ENCODE measurements at places on chromosomes 11 and 22. TPM values are rescaled to one million over a fixed set of nuclear protein-coding genes. Genes with fewer than 3 reads are reported as not detected.

- no peaks in the 10 kb centered on the region for H3K27me3 ChIP-seq
- H3K36me3 ChIP-seq, result no peaks in the 10 kb centered on the region
- peaks cover 9% of the 10 kb centered on the region for H3K4me1 ChIP-seq
- H3K4me3 ChIP-seq, result peak overlapping the region; percentile 86
- peak; percentile 63 for DNase-seq
Measured at GRCh38 chr11:1262172-1263006, 39.5 kb downstream of the MUC5B start.

DNA sequence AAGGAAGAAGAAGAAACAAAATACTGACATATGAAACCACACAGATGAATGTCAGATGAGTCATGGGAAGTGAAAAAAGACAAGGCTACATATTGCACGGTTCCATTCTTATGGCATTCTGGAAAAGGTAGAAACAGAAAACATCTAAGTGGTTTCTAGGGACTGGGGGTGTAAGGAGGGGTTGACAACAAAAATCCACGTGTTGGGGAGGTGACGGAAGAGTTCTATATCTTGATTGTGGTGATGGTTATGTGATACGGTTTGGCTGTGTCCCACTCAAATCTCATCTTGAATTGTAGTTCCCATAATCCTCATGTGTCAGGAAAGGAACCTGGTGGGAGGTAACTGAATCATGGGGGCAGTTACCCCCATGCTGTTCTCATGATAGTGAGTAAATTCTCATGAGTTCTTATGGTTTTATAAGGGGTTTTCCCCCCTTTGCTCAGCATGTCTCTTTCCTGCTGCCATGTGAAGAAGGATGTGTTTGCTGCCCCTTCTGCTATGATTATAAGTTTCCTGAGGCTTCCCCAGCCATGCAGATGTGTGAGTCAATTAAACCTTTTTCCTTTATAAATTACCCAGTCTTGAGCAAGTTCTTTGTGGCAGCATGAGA, 6.4 kb upstream of the ARFGAP3 start:
- H3K27me3 ChIP-seq, result no peaks in the 10 kb centered on the region
- peaks cover 2% of the 10 kb centered on the region for H3K36me3 ChIP-seq
- no peak overlapping the region for H3K27ac ChIP-seq
- H3K4me1 ChIP-seq, result peaks cover 26% of the 10 kb centered on the region
- H3K4me3 ChIP-seq, result no peak overlapping the region

DNA sequence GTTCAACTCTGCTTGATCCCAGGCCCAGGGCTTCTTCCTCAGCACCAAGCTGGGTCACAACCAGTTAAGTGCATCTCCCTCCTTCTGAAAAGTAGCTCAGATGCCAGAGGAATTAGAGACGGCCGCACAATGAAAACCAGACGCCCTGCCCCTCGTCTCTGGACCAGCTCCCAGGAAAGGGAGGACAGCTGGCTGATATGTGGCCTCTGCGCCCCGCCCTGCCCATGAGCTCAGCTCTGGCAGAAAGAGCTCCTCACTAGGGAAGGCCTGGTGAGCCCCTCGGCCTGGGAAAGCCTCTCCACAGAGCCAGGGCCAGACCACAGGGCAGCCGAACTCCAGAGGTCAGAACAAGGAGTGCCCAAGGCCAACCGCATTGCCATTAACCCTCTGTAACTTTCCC, 18.1 kb upstream of the SCGB1A1 start:
- DNase-seq, result peak; percentile 51
- no peaks in the 10 kb centered on the region for H3K36me3 ChIP-seq
- no peaks in the 10 kb centered on the region for H3K27me3 ChIP-seq
- H3K27ac ChIP-seq, result peak overlapping the region; percentile 80

DNA sequence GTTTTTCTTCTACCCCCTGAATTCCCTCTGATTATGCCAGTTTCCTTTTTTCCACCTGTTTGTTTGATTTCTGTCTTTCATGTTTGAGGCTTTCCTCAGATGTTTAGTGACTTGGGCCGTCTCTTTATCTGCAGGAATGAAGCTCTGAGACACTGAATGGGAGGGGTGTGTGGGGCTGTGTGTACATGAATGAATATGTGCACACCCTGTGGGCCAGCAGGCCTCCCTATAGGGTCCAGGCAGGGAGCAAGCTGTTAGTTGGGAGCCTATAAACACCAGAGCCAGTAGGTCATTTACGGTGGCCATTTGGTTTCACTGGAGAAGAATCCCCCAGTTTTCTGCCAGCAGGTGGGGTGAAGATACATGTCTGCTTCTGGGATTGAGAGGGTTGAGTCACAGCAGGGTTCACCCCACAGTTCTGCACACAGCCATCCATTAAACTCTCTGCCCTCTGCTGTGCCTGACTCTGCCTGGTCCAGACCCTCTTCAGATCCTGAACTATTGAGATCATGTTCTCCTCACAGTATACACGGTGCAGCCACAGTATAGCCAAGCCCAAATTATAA, 34.8 kb downstream of the BARX2 start:
- H3K4me3 ChIP-seq, result no peak overlapping the region
- H3K4me1 ChIP-seq, result no peaks in the 10 kb centered on the region
- DNase-seq, result no peak
- no peaks in the 10 kb centered on the region for H3K36me3 ChIP-seq
- H3K27ac ChIP-seq, result no peak overlapping the region

- no peaks in the 10 kb centered on the region for H3K4me1 ChIP-seq
- H3K27me3 ChIP-seq, result no peaks in the 10 kb centered on the region
- DNase-seq, result no peak
- H3K4me3 ChIP-seq, result no peak overlapping the region
- H3K36me3 ChIP-seq, result no peaks in the 10 kb centered on the region
Measured at GRCh38 chr22:44685384-44686056, 16.5 kb upstream of the PRR5 start.

GRCh38 chr22:37014835-37015586, 4.2 kb downstream of the TST start:
- no peak for DNase-seq
- H3K4me3 ChIP-seq, result no peak overlapping the region
- H3K4me1 ChIP-seq, result peaks cover 16% of the 10 kb centered on the region
- no peak overlapping the region for H3K27ac ChIP-seq

DNA sequence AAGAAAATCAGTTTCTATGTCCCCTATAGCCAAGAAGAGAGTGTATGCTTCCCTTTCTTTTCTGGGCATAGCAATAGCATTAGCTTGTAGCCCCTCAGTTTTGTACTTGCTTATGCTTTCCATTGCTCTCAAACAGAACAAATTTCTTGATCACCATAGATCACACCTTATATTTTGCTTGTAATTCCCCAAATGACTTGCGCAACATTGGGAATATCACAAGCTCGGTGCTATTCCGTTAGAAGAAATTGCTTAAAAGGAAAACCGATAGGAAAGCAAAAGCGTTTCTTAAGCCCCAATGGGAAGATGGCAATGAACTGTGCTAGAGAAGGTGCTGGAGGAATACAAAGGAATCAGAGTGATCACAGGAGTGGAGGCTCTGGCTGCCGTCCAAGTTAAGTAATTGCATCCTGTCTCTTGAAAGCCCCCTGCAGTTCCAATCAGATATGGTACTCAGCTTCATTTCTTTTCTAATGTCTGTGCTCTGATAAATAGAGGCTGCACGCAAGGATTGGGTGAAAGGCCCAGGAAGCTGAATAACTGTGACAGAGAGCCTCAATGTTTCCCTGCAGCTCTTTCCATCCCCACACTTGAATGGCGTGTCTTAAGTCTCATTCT, 182.1 kb upstream of the KIRREL3 start:
- no peak overlapping the region for H3K4me3 ChIP-seq
- no peaks in the 10 kb centered on the region for H3K36me3 ChIP-seq

The MAPK8IP2 gene
- total RNA-seq, result 0.41 TPM
